Naive thymus-derived CD4-positive, alpha-beta T cell (primary cell): ENCODE measurements at places on chromosomes 6 and 20.

DNA sequence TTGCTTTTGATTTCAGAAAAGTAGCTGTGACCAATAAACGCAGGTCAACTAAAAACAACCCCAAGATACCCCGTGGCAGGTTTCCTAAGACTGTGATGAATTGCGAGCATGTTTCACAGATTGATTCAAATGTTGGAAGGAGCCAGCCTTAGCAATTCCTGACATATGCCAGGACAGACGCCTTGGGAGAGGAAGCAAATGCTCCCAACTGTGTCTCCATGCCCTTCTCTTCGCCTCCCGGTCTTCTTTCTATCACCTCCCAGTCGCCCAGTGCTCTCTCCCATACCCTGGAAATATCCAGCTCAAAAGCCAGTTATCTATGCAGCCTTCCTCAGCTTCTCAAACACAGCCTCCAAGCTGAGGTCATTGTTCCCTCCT lies 32.0 kb downstream of the KIAA0319 start:
- no peaks in the 10 kb centered on the region for H3K27me3 ChIP-seq
- no peaks in the 10 kb centered on the region for H3K4me1 ChIP-seq
- no peak overlapping the region for H3K4me3 ChIP-seq
- no peak for DNase-seq
- no peaks in the 10 kb centered on the region for H3K36me3 ChIP-seq
- no peak overlapping the region for H3K27ac ChIP-seq

DNA sequence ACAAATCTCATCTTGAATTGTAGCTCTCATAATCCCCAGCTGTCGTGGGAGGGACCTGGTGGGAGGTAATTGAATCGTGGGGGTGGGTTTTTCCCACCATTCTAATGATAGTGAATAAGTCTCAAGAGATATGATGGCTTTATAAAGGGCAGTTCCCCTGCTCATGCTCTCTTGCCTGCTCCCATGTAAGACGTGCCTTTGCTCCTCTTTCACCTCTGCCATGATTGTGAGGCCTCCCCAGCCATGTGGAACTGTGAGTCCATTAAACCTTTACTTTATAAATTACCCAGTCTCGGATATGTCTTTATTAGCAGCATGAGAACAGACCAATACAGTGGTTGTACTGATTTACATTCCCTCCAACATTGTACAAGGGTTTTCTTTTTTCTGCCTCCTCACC lies 69.7 kb downstream of the SUN5 start:
- H3K36me3 ChIP-seq, result no peaks in the 10 kb centered on the region
- no peaks in the 10 kb centered on the region for H3K4me1 ChIP-seq
- no peak overlapping the region for H3K4me3 ChIP-seq
- H3K27me3 ChIP-seq, result no peaks in the 10 kb centered on the region

- H3K27ac ChIP-seq, result peak overlapping the region; percentile 79
Measured at GRCh38 chr20:59939052-59939878, 840 bp downstream of the PPP1R3D start.

GRCh38 chr6:112503091-112503596 lies 156.0 kb downstream of the RFPL4B start:
- H3K36me3 ChIP-seq, result no peaks in the 10 kb centered on the region
- H3K4me3 ChIP-seq, result no peak overlapping the region
- H3K27me3 ChIP-seq, result no peaks in the 10 kb centered on the region
- H3K4me1 ChIP-seq, result no peaks in the 10 kb centered on the region
- H3K27ac ChIP-seq, result no peak overlapping the region

DNA sequence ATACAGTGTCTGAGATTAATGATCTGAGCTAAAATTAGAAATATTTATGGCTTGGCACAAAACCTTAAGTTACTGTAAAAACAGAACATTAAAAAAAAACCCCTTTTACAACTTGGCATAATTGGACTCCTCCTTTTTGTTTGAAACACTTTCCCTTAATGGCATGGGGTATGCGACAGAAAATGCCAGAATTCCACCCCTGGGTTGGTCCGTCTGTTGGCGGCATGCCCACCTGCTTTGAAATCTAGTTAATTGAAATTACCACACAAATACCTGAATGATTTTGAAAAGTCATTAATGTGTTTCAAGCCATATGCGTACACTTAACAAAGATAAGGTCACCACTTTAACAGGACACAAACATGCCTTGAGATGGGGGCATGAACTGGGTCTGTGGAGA lies 175.1 kb upstream of the FOXQ1 start:
- no peak overlapping the region for H3K27ac ChIP-seq
- H3K4me1 ChIP-seq, result no peaks in the 10 kb centered on the region
- H3K27me3 ChIP-seq, result no peaks in the 10 kb centered on the region
- no peak overlapping the region for H3K4me3 ChIP-seq
- no peaks in the 10 kb centered on the region for H3K36me3 ChIP-seq
- DNase-seq, result no peak
